ENCODE measurements at places on chromosomes 5 and 9.
A peak's percentile ranks its signal among the peaks of the same experiment; 100 is the strongest.

- DNase-seq = no peak
Observed at GRCh38 chr5:170443624-170444023, 54.5 kb upstream of the KCNMB1 start.

DNA sequence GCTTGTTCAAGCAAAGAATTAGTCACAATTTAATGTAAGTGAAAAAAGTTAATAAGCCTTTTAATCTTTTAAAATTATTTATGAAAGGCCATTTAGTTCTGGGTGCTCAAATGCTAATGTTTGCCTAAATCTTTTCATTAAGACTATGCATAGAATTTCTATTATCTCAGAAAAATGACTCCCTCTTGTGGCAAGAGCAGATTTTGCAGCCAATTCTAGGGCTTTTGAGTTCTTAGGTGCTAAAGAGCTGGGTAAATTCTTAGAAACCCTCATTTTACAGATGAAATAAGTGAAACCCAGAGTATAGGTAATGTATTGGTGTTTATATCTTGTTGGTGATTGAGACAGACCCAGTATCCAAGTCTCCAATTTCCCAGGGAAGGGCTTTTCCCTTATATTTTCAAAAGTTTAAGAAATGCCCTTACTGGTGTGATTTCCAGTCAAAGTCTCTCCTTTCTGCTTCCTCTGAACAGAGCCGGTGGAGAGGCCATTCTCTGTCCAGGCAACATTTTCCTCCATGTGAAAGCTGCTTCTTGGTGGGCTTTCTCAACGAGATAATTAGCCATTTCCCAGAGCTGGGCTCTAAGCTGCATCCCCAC is 24.1 kb upstream of the PCSK5 start:
- peak; percentile 90 for DNase-seq

DNA sequence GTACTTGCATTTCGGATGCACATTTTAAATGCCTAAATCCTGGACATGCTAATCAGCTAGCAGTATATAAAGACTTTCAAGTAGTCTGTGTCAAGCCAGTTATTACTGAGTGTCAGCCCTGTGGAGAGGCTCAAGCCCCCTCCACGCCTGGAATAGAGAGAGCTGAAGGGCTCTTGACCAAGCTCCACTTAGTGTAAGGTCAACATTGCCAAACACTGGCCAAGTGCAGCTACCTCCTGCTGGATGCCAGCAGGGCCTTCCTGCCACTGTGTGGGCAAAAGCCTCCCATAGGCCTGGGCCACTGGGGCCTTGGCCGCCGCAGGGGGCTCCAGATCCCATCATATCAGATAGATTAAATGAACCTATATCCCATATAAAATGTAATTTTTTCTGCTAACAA is 239.4 kb upstream of the PANK3 start:
- no peak for DNase-seq

DNA sequence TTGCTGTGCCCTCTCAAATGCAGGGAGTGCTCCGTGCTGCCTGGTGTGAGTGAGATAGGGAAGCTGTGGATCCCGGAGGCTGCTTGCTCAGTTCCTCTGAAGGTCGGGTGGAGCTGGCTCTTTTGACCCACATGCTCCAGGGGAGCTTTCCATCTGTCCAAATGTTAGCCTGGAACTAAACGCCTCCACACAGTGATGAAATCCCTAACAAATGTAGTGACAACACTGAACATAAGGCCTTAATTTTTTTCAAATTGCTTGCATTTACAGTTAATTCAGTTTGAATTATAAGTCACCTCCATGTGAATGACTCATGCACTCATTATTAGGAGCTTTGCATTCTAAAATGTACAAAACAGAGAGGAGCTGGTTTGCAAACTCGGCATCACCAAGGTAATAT is 27.0 kb downstream of the PRDM6 start:
- DNase-seq = no peak

DNA sequence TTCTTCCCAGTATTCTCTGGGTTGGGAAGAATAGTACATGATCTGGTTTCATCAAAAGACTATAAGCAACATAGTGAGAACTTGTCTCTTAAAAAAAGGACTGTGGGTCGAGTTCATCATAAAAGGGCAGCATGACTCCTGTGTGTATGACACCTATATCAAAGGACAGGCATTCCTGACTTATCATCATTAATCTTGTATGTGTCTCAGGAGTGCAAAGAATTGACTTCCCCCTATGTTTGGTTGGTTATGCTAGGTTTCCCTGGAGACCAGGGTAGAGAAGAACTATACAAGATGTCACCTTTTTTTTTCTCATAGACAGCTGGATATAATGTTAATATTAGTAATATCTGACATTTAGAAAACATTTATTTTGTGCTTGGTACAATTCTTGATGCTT is 173.1 kb upstream of the ANKRD55 start:
- no peak for DNase-seq

DNA sequence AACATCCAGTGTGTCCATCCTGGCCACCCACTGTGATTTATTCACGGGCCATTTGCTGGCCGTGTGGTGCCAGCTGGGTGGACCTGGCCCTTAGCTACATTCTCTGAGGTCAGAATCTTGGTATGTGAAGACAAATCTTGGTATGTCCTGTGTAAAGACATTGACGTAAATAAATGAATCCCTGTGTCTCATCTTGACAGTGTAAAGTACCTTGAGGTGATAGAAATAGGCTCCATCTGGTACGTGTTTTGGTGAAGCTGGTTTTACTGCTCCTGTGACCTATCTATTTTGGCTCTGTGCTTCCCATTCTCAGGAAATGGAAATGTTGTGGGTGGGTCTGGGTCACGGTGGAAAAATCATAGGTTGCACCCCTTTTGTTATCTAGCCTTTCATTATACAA is 245.4 kb upstream of the ANKH start:
- no peak for DNase-seq

- no peak for DNase-seq
Observed at GRCh38 chr9:21317956-21318923, 13.1 kb upstream of the IFNA5 start.

DNA sequence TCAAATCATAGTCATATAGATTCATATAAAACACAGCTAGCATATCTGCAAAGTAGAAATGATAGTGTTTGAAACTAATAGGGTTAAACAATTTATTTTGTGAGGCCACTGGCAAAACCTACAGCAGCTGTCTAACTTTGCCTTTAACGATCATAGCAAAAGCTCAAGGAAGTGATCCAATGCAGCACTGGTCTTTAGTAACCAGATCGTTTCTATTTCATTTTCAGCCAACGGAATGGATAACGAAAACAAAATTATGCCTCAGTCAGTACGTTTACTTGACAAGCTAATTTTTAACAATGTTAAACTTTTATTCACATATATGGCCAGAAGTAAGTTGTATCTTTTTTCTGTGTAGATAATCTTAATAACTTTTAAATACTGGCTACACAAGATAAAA is 17.7 kb downstream of the MLLT3 start:
- DNase-seq = no peak

- DNase-seq = no peak
Observed at GRCh38 chr5:162496100-162496808, 428.7 kb downstream of the GABRG2 start.

- DNase-seq = no peak
Observed at GRCh38 chr5:10257870-10258269, 7.8 kb downstream of the CCT5 start.

DNA sequence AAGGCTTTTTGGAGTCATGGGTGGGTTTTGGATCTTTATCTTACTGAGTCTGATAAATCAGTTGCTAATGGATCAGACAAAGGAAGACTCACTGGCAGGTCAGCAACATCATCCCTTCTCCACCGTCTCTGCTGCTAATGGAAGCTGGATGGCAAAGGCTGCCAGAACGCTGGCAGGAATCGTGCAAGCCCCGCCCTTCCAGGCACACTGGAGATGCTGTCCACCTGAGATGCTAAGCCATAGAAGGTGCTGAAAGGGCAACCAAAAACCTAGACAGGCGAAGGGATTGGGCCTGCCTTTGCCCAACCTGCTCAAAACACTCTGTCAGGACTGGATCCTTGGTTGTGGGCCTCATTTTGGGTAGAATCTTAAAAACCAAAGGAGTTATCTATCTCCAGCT is 139.5 kb upstream of the FSTL4 start:
- no peak for DNase-seq

DNA sequence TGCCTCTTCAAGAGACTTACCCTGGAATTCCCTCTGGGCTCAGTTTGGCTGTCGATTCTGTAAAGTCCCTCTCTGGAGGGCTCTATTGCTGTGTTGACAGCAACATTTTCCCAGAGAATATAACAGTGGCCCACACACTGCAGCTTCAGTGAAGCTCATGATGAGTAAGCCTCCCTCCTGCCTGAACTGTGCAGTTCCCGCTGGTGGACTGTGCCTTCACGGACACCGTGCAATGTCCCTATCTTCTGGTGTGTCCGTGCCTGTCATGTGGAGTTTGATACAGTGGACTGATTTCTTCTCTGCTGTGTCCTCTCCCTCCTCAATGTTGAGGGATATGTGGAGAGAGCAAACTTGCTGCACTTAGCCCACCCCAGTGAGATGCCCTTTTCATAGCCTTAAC is 109.0 kb downstream of the NTRK2 start:
- DNase-seq = no peak

DNA sequence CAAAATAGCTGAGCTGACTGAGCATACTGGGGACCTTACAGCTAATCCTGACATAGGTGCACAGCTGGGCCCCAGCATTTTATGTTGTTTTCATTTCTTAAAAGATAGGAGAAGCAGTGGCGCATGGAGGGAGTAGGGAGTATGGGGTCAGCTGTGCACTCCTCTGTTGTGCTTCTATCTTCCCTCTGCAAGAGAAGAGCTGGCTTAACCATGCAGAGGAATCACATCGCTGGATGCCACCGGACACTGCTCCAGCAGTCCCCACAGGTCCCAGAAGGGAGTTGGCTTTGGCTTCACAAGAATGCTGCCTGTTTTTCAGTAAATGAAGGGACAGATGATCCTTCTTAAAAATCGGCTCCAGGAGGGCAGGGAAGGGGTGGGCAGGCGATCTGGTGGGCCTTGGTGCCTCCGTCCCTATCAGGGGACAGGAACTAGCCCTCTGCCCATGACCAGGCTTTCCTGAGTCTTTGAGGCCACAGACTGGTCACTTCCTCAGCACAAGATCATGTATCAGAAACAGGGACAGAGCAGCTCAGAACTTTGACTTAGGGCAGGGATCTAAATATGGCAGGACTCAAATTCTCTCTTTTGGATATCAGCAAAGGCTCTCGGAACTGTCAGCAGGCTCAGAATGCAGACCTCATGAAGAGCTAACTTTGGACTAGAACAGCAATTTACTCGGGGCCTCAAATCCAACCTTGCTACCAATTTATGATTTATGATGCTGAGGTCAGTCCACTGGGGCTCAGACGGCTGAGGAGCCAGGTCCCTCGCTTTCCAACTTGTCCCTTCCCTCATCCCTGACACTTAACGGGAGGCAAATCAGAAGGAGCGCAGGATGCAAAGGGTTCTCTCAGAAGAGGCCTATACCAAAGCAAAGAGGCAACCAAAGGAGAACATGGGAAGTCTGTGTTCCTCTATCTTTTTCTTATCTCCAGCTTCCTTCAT is 47.2 kb downstream of the MARCHF3 start:
- no peak for DNase-seq

GRCh38 chr5:150263801-150264621 is 25.6 kb downstream of the CAMK2A start:
- DNase-seq = no peak

GRCh38 chr9:112125951-112126388 is 49.1 kb downstream of the SUSD1 start:
- DNase-seq = no peak

DNA sequence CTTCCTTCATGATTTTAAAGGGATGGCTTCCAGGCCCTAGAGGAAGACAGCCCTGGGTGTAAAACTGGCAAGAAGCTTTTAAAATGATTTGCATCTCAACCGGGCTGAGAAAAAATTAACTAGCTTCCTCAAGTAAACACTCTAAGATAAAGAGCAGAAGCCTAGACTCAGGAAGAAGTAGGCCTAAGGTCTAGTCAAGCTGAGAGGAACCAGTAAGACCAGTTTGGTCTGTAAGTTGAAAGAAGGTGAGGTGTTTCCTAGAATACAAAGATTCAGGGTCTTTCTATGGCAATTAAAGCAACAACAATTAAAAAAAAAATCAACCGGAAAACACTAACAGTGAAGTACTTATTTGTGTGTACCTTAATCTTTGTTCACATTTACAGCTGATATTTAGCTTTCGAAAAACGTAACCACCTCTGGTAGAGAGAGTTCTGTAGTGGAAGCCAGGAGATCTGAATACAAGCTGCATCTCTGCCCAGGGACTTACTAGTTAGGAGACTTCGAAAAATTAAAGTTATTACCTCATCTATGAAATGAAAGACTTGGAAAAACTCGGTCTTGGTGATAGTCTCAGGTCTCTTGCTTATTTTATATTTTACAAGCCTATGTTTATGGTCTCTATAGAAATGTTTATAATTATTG is 75.7 kb downstream of the TUSC1 start:
- DNase-seq = no peak

DNA sequence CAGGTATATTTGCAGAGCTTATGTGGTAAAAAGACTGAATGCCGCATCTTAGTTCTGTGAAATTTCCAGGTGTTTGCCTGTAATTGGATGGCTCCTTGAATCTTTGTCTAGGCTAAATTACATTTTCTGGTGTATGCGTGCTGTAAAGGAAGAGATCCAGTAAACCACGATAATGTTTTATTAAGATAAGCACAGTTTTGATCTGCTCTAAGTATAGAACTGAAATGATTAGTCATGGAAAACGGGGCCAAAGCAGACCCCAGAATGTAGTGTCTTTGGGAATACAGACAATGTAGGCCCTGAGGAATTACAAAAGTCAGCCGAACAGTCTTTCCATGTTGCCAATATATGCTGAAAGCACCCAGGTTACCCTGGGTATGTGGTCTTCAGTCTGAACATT is 257.3 kb downstream of the FANCC start:
- DNase-seq = no peak

DNA sequence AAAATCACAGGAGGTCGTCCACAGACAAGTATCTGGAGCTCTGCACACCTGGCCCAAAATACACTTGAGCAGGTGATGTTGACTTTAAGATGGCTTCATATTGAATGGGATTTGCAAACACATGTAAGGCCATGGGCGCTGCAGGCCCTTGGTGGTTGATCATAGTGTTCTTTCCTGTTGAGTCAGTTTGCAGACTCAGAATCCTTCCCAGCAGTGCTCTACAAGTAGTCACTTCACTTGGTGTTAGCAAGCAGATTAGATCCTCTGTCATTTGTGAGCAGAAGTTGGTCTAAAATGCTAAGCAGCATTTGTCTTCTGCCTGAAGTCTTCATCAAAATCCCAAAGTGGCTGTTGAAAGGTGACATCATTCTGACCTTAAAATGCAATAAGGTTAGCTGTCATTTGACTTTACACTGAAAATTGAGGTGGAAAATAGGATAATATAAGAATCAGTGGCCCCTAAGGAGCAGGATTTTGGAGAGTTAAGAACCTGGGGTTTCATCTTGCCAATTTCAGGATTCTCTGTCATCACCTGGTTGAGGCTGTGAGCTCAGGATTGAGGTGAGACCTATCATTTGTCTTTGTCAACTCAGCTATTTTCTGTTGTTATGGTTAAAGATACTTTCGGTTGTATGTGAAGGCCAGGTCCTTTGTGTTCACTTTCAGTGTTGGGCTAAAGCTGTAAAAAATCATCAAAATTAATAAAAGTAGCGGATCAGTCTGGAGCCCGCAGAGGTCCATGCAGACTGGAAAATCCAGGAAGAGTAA is 114.5 kb downstream of the LRRC70 start:
- no peak for DNase-seq

GRCh38 chr9:107639426-107639825 is 149.9 kb upstream of the KLF4 start:
- DNase-seq = no peak

- DNase-seq = no peak
Observed at GRCh38 chr5:160742446-160742845, 109.6 kb downstream of the ATP10B start.

- DNase-seq = no peak
Observed at GRCh38 chr5:150562832-150563231, 54.9 kb downstream of the NDST1 start.

GRCh38 chr5:168699002-168699401 is 119.8 kb upstream of the PANK3 start:
- DNase-seq = no peak
